ENCODE measurements at places on chromosomes 16 and 17.

DNA sequence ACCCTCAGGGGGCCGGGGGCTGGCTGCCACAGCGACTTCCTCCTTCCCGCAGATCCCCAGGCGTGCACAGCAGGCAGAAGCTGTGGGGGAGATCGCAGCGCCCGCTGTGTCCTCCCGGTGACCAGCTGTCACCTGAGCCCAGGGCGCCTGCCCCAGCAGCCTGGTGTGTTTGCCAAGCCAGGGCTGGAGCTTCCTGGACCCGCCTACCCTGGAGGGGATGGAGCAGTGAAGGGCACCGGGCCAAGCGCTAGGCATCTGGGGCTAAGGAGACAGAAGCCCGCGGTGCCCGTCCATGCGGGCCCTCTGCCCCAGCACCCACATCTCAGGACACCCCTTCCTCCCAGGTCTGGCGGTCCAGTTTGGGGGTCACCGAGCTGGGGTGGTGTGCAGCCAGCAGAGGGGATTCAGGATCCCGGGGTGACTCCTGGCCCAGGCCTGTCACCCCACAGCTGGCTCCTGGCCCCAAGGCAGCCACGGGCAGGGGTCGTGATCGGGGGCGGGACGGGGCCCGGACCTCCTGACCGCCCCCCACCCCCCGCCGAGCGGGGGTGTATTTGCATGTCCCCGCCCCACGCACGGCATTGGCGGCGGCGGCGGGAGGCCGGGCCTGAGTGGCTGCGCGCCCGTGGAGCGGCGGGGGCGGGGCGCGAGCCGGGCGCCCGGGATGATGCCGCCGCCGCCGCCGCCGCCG is at the start of gene RAB26:
TSS of gene RAB26 (plus strand) at position 645 of the 691 bp plus-strand sequence. CDS start 159 bp downstream, outside the sequence.
- peak; percentile 74 for DNase-seq

DNA sequence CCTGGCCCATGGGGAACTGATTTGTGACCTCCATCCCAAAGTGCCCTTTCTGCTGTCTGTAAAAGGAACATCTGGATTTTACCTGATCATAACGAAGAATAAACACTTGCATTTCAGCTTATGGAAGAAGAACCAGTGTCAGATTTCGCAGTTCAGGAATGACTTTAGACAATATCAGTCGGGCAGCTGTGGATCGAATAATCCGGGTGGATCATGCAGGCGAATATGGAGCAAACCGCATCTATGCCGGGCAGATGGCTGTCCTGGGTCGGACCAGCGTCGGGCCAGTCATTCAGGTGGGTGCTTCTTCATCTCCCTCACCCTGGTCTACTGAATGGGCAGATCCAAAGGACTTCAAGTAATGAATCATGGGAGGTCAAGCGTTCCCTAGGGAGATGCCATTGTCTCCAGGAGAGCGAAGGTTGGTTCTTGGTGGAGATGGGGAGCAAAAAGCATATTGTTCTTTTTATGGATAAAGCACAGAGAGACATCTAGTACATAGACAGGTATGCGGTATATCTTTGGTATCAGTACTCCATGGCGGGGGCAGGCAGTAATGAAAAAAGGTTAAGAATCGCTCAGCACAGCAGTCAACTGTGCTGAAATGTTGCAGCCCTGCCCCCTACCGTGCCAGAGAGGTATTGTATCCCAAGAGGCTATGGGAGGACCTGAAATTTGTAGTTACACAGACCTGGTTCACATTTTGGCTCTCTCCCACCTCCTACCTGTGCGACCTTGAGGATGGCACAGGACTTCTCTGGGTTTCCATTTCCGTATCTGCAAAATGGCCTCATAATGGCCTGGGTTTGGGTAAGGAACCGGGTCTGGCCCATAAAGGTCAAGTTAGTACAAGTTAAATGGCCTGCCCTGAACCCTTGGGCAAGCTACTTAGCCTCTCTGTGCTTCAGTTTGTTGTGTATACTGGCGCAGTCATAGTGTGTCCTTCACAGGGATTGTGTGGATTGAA is 4.7 kb downstream of the COQ7 start:
- peak; percentile 65 for DNase-seq

DNA sequence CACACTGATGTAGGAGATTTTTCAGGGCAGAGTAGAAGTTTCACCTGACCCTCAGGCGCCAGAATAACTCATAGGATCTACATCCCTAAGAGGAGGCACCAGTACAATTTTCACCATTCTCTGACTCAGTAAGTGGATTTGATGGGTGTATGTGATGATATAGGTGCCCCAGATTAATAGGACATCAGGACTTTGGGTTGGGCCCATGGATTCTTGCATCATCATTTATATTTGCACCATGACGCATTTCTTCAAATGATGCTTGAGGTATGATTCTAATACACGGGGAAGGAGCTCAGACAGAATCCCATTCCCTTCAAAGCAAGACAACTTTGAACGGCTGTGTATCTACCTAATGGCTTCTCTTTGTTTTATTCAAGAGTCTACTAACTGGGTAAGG is 173.2 kb downstream of the TMEM114 start:
- no peak for DNase-seq

- DNase-seq = no peak
These were observed 230.1 kb upstream of the TNRC6C start for GRCh38 chr17:77728474-77728795.

GRCh38 chr17:50420419-50421112 is 5.5 kb upstream of the ACSF2 start:
- no peak for DNase-seq

DNA sequence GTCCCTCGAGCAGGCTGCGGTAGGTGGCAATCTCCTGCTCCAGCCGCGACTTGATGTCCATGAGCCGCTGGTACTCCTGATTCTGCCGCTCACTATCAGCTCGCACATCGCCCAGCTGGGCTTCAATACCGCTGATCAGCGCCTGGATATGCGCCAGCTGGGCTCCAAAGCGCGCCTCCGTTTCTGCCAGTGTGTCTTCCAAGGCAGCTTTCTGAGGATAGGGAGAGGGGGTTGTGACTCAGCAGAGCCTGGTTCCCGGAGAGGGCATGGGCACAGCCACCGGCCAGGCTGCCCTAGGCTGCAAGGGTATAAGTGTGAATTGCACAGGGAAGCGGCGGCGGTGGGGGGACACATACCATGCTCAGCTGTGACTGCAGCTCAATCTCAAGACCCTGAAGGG is 4.3 kb downstream of the KRT19 start:
- DNase-seq = no peak

GRCh38 chr16:10522966-10523365 is 57.4 kb downstream of the EMP2 start:
- DNase-seq = no peak

- peak; percentile 70 for DNase-seq
These were observed 10.2 kb upstream of the MPP2 start for GRCh38 chr17:43917348-43918025.

DNA sequence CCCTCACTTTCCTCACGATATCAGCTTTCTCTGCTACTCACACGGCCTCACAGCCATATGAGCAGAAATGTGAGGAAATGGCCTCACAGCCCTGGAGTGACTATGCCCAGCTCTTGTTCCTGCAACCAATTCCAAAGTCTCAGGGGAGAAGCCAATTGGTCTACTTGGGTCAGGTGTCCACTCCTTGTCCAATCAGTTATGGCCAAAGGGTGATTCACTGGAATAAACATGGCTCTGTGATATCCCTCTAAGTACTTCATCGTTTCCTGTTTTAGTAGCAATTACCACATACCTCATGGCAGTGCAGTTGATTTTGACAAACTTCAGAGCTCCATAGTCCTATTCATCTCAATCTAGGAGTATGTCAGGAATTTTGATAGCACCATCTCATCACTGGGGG is 195.4 kb downstream of the KATNIP start:
- DNase-seq = no peak

DNA sequence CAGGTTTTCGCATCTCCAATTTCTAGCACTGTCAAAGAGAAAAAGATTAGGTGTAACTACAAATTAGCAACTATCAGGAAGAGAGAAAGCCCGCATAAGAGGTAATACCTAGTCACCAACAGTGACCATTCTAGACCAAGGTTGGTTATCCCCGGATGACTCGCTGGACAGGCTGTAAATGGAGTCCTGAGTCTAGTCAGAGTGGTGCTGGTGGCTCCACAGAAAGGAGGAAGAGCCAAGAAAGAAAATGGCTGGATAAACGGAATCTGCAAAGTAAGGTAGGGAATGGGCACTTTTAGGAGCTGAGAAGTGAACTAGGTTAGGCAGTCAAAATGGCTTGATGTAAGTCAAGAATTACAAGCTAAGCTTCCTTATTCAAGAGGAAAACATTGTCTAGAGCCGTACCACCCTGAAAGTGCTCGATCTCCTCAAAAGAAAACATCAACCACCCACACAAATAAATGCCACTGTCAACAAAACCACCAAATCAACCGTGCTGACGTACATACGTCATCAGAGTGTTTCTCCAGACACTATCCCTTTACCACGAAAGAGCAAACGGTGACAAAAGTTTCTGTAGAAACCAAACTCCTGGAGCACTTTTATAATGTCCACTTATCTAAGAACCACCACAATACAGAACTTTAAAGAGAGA is 2.2 kb downstream of the GSPT1 start:
- peak; percentile 45 for DNase-seq

DNA sequence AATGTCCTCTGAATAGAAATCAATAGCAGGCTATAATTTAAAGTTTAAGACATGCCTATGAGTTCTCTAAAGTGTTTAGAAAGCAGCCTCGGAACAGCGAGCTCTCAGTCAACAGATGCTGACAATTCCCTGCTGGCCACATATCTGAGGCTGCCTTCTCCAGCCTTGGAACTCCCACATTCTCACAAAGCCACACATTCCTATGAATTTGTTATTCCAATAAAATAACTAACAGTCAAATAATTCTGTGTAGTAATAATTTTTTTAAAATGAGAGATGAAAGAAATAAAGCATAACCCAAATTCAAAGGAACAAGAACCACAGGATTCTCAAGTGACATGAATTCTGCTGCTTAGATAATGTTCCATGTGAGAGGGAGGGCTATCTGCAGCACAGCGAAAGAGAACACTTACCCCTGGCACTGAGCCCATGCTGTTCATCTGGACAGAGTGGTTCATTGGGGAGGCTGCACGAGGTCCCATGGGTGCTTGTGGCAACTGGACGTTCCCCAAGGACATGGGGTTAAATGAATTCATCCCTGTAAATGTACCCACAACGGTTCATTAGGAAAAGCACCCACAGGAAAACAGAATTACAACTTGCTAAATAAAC is 56.9 kb upstream of the TRAP1 start:
- DNase-seq = no peak

GRCh38 chr17:6040504-6040903 is 29.7 kb upstream of the WSCD1 start:
- DNase-seq = no peak

DNA sequence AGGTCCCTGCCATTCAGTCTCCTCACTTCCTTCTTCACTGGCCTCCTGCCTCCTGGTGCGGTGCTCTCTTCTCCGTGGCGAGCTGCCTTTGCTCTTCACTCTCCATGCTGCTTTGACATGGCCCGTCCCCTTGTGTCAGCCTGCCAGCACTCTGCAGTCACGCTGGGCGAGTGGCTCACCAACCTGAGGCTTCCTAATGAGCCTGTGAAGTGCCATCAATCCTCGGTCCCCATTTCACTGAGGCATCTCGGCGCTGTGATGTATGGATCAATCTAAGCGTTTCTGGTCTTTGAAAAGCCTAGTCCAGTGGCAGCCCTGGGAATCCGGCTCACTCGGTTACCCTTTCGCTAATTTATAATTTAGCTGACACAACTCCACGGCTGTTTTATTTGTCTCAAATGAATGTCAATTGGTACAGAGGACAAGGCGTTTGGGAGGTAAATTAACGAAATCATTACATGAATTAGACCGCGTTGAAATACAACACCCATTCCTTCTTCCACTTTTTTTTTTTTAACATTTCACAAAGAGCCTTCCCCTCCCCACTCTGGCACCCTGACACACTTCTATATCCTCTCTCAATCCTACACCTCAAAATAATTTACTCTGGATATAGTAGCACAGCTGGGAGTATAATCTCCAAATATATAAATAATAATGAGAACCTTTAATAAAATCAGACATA is 610.7 kb downstream of the TMEM114 start:
- DNase-seq = no peak

GRCh38 chr17:28306954-28307401 is 12.0 kb upstream of the TMEM97 start:
- no peak for DNase-seq

GRCh38 chr16:27978876-27979275 is 84.6 kb downstream of the GSG1L start:
- DNase-seq = no peak

DNA sequence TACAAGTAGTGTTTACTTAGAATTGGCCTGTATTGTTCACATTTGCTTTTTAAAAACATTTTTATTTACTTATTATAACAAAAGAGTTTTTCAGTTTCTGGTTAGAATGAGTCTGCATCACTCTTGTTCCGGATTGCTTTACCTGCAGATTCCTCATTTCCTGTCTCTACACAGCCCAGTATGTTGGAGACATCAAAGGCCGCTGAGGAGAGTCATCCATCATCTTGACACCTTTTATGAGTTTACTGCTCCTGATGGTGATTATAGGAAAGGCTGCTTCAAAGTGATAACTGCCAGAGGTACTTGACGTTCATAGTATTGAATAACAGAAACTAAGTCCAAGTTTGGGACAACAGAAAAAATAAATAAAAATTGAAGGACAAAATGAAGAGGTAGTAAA is 490.5 kb upstream of the CA10 start:
- DNase-seq = no peak

DNA sequence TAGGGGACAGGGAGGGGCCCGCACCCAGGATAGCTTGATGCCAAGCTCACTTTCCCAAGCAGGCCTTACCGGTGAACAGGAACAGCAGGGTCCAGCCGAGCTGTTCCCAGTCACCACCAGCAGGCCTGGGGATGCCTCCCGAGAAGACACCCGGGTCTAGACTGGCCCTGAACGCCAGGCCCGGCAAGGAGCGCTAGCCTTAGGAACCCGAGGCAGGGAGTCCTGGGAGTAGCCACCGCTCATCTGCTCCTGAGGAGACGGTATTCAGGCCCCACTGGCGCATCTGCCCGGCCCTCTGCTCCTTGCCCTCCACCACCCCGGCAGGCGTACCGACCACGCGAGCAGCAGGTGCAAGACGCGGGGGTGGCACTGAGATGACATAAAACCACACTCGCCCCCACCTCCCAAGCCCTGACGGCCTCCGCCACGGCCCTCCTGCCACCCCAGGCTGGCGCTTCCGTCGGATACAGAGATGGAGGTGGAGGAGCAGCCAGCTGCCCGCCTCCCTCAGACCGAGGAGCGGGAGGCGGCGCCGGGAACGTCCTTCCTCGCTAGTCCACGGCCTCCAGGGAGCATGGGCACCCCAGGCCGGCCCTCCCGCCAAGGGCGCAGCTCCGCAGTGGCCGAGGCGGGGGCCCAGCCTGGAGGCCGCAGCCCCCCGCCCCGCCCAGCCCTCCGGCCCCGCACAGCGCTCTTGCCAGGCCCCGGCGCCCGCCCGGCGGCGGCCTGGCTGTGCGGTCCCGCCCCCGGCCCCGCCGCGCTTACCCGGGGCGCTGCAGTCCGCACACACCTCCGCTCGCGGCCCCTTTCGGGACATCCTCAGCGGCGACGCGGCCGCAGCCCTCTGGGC is 661 bp downstream of the GIT1 start:
- peak; percentile 63 for DNase-seq

GRCh38 chr16:74521691-74522090 is 85.2 kb downstream of the GLG1 start:
- no peak for DNase-seq

GRCh38 chr16:89922477-89922883 is 662 bp upstream of the TUBB3 start:
- no peak for DNase-seq

Measured in B cell (primary cell).